SHP77 (cell line): ENCODE measurements at places on chromosomes 12 and 14.
A peak's percentile ranks its signal among the peaks of the same experiment; 100 is the strongest.

- DNase-seq, result no peak
Observed at GRCh38 chr12:23906329-23906728, 43.1 kb downstream of the SOX5 start.

GRCh38 chr14:79652513-79653307 lies 558.6 kb downstream of the DIO2 start:
- no peak for DNase-seq

DNA sequence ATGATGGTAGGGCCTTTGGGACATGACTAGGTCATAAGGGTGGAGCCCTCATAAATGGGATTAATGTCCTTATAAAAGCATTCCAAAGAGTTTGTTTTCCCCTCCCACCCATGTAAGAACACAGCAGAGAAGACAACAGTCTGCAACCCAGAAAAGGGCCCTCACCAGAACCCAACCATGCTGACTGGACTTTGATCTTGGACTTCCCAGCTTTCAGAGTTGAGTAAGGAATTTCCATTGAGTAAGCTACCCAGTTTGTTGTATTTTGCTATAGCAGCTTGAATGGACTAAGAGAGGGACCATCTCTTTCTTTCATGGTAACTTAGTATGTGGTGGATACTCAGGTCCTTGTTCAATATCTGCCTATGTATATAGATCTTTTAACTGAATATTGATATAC lies 2.9 kb upstream of the SPX start:
- DNase-seq, result no peak

GRCh38 chr12:62640910-62641448 lies 174.4 kb downstream of the MON2 start:
- DNase-seq, result no peak

- no peak for DNase-seq
Observed at GRCh38 chr12:113802966-113803758, 163.0 kb downstream of the RBM19 start.

GRCh38 chr14:101624536-101624935 lies 63.2 kb downstream of the DIO3 start:
- DNase-seq, result no peak

DNA sequence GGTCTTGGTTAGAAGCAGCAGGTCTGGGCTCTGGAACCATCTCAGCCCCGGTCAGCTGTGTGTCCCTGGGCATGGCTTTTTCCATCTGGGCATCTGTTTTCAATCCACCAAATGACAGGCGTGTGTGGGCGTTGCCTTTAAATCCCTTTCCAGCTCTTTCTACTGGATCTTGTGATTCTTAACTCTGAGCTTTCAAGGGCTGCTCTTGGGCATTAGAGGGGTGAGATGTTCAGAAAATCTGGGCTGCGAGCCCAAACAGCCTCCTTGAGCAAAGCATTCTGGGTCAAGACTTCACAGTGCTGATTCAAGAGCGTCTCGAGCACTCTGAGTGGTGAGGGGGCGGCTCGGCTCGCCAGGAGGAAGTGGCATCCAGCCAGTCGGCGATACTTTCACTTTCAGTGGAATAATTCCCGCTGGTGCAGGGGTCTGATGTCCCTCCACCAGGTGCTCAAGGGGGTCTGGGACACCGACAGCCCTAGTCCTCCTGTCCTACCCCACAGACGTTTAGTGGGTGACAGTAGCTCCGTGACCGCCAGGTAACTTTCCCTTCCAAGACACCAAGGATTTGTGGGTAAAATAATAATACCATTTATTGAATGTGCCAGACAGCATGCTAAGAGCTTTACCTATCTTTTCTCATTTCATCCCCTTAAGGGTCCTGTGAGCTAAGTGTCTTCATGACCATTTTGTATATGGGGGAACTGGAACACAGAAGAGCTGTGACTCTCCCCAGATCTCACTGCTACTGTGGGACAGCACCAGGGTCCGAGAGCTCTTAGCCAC lies 114.0 kb downstream of the PLXNC1 start:
- DNase-seq, result peak; percentile 20

- no peak for DNase-seq
Observed at GRCh38 chr12:64782191-64782876, 23.1 kb upstream of the GNS start.

DNA sequence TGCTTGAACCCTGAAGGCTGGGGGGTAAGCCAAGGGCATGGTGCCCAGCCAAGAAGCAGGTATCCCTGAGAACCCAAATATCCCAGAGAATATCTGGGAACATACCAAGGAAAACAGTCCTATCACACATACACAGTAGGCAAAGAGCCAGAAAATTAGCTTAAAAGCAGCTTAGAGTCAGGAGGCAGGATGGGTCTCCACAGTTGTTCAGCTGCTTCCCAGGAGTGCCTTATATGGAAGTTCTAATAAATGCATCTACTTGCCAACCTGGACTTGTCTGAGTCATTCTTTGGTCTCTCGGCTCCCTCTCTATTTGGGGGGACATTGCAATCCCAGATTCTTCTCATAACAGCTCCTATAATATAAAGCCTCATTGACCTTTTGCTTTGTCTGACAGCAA lies 9.0 kb upstream of the GPR135 start:
- DNase-seq, result no peak

DNA sequence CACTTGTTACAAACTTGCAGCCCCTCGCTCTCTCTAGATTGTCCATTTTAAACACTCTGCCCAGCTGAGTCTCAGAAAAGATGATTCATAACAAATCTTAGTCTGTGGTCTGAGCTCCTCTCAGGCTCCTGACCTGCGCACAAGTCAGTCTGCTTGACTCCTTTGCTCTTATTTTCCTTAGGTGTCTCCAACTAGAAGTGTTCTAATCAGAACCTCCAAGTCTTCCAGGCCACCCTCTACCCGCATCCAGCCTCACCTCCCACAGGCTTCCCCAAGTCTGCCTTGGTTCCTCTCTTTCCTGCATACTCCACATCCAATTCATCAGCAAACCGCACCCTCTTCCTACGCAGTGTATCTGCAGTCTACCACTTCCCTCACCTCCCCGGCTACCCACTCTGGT lies 42.4 kb upstream of the BDKRB2 start:
- no peak for DNase-seq

GRCh38 chr12:59570145-59570544 lies 25.7 kb upstream of the SLC16A7 start:
- no peak for DNase-seq

GRCh38 chr12:51863933-51864832 lies 15.7 kb upstream of the FIGNL2 start:
- no peak for DNase-seq

GRCh38 chr12:1848146-1848545 lies 27.8 kb downstream of the LRTM2 start:
- DNase-seq, result no peak

DNA sequence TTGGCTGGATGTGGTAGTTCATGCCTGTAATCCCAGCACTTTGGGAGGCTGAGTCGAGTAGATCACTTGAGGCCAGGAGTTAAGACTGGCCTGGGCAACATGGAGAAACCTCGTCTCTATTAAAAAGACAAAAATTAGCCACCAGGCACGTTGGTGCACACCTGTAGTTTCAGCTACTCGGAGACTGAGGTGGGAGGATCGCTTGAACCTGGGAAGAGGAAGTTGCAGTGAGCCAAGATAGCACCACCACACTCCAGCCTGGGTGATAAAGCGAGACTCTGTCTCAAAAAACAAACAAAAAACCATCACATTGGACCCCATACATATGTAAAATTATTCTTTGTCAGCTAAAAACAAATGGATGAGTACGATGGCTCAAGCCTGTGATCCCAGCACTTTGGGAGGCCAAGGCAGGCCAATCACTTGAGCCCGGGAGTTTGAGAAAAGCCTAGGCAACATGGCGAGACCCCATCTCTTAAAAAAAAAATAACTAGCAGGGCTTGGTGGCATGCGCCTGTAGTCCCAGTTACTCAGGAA lies 43.9 kb downstream of the LIMA1 start:
- DNase-seq, result no peak

DNA sequence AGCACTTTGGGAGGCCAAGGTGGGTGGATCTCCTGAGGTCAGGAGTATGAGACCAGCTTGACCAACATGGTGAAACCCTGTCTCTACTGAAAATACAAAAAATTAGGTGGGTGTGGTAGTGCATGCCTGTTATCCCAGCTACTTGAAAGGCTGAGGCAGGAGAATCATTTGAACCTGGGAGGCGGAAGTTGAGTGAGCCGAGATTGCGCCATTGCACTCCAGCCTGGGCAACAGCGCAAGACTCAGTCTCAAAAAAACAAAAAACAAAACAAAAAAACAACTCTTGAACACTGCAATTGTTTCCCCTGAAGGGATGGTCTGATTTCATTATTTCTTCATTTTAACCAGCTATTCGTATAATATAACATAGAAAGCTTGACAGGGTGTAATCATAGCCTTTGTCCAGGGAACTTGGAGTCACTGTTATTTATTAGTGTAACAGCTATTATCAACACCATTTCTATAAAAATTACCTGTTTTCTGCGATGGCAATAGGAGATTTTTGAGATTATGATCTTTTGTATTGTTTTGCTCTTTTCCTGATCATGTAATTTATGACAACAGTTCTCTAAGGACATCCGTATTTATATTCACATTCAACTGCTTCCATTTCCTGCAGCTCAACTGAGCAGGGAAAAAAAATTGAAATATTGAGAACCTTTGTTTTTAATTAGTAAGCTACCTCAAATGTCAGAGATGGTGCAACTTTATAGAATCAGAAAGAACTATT lies 94.7 kb downstream of the DIP2B start:
- no peak for DNase-seq
